ENCODE measurements at places on chromosomes 4 and X.

DNA sequence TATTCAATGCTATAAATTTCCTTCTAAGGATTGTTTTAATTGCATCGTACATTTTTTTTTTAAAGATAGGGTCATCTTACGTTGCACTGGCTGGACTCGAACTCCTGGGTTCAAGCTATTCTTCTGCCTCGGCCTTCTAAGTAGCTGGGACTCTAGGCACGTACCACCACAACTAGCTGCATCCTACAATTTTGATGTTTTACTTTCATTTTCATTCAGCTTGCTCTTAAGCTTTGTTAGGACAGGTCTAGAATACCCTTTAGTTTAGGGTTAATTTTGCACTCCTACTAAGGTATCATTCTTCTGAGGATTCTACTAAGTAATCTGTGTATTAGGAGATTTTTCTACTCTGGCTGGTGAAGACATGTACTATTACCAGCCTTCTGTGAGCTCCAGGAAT, 50.2 kb upstream of the C1GALT1C1 start:
- DNase-seq: no peak

- DNase-seq: no peak
Observed at GRCh38 chr4:184328022-184328736, 110.5 kb upstream of the ENPP6 start.

DNA sequence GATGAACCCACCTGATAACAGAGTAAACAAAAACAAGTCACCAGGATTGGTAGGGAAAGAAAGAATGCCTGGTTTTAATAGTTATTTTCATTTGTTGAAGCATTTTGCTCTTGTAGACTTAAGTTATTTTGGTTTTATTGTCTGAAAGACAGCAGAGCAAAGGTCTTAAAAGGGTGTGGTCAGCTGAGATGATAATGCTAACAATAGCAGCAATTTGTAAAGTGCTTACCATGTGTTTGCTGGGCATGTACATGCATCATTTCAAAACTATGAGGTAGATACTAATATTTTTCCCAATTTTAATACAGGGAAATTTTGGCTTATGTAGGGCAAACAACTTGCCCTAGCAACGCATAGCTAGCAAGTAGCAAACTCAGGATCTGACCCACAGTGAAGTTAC, 46.8 kb upstream of the SLC10A4 start:
- no peak for DNase-seq

- no peak for DNase-seq
Observed at GRCh38 chrX:8067754-8068462, 103.2 kb downstream of the VCX2 start.

- DNase-seq: no peak
Observed at GRCh38 chr4:94711635-94712034, 46.1 kb upstream of the BMPR1B start.

DNA sequence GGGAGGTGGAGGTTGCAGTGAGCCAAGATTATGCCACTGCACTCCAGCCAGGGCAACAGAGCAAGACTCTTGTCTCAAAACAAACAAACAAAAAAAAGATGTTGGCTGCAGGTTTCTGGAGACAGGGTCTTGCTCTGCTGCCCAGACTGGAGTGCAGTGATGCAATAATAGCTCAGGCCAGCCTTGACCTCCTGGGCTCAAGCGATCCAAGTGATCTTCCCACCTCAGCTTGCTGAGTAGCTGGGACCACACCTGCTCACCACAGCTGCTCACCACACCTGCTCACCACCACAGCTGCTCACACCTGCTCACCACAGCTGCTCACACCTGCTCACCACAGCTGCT, 29.9 kb upstream of the CPLX1 start:
- DNase-seq: no peak

DNA sequence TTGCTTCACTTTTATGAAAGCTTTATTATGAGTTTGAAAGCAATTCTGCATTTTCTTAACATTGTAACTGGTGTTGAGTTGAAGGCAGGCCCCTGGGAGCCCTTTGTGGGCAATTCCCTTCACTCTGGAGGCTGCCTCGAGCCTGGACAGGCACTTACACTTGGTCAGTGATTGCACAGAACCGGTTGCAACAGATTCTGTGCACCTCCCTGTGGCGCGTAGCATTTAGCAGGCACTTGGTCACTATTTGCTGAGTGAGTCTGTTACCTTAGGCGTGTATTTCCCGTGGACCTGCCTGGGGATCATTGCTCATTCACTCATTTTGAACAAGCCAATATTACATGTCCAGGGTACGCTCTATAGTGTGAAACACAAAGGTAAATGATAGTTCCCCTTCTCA, 80.4 kb downstream of the PTTG2 start:
- no peak for DNase-seq

GRCh38 chr4:139907001-139907809, 241.6 kb downstream of the MGST2 start:
- DNase-seq: no peak

GRCh38 chr4:46836584-46836983, 72.5 kb downstream of the COX7B2 start:
- no peak for DNase-seq

DNA sequence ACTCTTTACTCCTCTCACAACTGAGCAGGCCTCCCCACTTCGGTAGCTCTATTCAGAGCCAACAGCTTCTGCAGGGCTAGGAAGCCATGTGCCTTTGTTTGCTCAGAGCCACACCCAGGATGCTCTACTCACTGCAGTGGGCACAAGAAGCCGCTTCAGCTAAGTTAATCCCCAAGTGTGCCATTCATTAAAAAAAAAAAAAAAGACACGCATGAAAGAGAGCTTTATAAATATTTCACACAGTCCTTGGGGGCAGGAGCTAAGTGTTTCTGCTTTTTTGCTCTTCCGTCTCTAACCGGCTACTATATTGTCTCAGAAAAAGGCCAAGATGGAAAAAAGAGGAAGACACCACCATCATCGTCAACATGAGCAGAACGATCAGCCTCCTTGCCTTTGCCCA, 8.1 kb downstream of the CRMP1 start:
- no peak for DNase-seq

- DNase-seq: no peak
Observed at GRCh38 chr4:111776561-111776960, 368.7 kb upstream of the FAM241A start.

DNA sequence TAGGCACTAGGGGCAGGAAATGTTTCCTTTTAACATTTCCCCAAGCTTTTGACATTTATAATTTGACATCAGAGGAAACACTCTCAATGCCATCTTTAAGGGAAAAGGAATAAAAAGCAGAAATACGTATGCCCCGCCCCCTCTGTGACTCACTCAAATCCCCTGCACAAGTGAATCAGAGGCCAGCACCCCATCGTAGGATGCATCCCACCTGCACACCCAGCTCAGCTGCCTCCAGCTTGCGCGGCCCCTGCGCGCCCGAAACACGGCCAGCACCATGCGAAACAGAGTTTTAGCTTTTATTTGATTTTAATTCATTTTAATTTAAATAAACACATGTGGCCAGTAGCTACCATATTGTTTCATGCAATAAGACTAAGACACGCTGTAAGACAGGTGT, 29.5 kb downstream of the ABLIM2 start:
- no peak for DNase-seq

- DNase-seq: no peak
Observed at GRCh38 chr4:169369634-169370033, 98.9 kb upstream of the SH3RF1 start.

DNA sequence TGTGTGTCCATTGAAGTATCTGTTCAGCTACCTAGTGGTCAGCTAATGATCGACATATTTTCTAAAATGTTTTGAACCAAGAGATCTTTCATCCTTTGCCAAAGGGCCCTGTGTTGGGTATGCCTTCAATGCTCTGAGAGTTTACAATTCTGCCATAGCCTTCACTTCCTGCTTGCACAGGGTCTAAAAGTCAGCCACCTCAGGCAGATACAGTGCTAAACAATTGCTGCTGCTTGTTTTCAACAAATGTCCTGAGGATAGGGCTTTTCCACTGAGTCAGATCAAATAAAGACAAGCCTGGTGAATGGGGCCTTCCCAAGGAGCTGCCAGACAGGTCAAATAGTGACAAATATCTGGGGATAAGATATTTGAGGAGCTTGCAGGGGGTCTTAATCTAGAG, 16.7 kb downstream of the AMMECR1 start:
- no peak for DNase-seq

GRCh38 chrX:109732017-109732801, 848 bp downstream of the ACSL4 start:
- DNase-seq: peak; percentile 2

GRCh38 chr4:107740381-107740780, 20.3 kb upstream of the PAPSS1 start:
- DNase-seq: no peak

- DNase-seq: no peak
Observed at GRCh38 chrX:88883200-88883599, 136.2 kb downstream of the CPXCR1 start.

Data from iPS-NIHi11 (cell line).